Brain microvascular endothelial cell (primary cell): ENCODE measurements at places on chromosomes 3 and 15.

DNA sequence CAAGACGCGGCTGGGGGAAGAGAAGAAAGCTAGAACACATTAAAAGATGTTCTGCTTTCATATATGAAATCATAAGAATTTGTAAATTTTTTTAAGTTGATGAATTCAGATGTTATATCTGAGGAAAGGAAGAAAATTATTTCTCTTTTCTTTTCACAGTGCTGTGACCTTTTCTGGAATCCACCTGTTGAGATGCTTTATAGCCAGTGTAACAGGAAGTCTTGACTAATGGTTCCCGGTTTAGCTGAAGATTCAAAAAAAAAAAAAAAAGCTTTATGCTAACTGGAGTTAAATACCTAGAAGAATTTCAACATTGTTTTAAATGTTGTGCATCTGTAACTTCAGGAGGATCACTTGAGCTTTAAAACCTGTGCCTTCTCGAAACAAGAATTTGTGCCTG is 9.9 kb downstream of the GTPBP8 start:
- no peak for DNase-seq

GRCh38 chr3:148971401-148972163 is 19.8 kb upstream of the GYG1 start:
- DNase-seq: no peak

DNA sequence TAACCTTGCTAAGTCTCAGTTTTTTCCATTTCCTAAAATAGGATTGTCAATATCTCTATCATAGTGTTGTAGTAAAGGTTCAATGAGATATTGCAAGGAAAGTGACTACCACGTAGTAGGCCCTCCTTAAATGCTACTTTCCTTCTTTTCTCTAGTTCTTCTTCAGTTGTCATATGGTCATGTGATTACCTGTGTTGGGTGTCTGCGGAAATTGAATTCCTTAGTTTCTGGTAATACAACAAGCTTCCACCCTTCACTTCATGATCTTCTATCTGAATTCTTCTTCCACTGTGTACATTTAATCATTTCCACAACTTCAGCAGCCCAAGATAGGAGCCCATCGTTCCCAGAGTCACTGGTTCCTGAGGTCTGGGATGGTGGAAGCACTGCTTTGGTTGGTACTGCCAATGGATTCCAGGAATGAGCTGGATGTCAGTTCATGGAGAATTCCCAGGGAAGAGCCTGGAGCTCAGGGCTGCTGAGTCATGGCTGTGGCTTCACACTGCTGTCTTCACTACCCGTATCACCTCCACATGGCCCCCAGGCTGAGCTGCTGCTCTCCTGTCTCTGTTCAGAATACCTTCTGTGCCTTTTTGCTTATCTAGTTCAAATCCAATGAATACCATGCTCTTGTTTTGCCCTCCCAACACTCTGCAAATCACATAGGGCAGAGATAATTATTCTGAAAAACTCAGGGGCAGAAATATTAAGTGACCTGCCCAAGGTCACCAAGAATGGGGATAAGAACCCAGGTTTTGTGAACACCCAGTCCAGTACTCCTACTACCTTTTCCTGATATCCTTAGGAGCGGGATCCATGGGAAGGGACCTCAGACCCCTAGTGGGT is 98.6 kb downstream of the RPL39L start:
- peak; percentile 56 for DNase-seq

DNA sequence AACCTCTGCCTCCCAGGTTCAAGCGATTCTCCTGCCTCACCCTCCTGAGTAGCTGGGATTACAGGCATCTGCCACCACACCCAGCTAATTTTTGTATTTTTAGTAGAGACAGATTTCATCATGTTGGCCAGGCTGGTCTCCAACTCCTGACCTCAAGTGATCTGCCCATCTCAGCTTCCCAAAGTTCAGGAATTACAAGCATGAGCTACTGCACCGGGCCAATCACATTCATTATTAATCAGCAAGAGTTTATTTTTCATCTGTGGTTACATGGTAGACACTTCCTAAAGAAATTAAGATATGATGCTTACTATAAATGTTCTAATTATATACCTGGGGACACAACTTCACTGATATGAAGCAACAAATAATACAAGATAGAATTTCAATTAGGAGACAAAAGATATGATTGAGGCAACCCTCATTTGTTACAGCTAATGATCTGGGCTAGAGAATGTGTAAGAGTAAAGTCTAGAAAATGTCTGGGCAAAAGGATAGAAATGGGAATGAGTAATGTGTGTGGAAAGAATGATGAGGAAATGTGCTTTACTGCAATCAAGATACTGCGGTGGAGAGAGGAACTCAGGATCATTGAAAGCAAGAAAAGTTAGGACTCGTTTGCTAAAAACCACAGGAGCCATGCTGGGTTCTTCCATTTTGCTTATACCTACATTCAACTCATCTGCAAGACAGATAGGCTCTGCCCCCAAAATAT is 366.8 kb downstream of the ZIC1 start:
- DNase-seq: no peak

DNA sequence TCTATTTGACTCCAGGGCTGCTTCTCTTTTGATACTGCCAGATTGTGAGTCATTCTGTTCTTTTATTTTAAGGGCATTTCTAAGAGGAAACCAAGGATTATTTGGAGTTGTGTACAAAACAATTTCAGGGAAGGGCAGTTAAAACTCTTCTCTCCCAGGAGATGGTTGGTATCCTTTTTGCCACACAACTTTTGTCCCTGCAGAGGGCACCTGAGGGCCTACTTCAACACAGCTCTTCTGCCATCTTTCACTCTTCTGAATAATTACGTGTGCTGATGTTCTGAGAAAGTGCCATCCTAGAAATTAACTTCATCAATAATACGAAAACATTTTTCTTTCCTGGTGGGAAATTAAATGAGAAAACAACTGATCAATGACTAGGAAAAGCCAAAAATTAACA is 75.7 kb upstream of the GADL1 start:
- DNase-seq: no peak

GRCh38 chr3:5079761-5080160 is 42.3 kb upstream of the ARL8B start:
- no peak for DNase-seq

GRCh38 chr15:48096813-48097212 is 24.0 kb upstream of the SLC24A5 start:
- peak; percentile 92 for DNase-seq

- peak; percentile 93 for DNase-seq
These were observed at the start of gene TPM1 for GRCh38 chr15:63041974-63042876. Gene TPM1, plus strand, starts transcription at chr15:63042747. Its CDS starts 83 bp downstream, at chr15:63042830.

GRCh38 chr15:69389426-69389825 is 24.7 kb upstream of the KIF23 start:
- DNase-seq: no peak

DNA sequence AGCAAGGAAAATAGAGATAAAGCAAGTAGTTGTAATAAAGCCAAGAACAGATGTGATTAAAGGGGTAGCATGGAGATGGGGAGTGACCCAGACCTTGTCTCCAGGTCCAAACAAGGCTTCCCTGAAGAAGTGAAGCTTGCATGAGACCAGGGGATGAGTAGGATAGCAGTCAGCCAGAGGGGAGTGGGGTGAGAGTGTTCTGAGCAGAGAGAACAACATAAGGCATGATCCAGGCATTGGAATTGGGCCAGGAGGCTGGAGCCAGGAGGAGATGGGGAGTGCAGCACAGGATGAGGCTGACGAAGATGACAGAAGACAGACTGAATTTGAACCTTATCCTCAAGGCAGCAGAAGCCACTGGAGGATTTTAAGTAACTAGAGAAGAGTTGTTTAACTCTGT is 7.2 kb downstream of the TMOD2 start:
- DNase-seq: peak; percentile 65

- no peak for DNase-seq
These were observed 32.1 kb upstream of the PIAS1 start for GRCh38 chr15:68022061-68022460.

DNA sequence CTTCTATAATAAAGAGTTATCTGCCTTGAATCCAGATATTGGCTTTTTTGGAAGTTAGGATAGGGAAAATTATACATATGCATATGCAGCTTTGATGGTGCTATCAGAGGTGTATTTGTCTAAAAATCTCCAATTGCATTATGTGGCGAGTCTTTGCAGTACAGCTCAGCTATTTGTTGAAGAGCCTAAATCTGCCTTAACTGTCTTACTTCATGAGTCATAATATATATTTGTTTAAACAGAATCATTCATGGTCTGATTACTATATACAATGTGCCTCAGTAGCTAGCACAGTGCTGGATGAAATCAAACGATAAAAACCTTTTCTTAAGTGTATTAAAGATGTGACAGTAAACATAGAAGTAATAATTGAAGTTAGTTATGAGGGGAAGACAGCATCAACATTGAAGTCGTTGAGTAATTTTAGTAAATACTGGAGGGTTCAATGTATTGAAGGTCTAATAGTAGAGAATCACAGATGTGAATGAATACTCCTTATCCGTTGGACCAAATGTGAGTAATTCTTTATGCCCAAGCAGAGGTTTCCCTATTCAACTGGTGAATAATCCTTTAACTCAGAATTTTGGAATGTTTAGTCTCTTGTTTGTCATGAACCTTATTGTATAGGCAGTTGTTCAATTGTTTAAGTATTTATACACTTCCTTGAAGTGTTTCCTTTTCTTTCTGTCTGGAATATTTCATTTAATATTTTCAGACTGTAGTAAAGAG is 74.8 kb upstream of the NAALADL2 start:
- DNase-seq: no peak

DNA sequence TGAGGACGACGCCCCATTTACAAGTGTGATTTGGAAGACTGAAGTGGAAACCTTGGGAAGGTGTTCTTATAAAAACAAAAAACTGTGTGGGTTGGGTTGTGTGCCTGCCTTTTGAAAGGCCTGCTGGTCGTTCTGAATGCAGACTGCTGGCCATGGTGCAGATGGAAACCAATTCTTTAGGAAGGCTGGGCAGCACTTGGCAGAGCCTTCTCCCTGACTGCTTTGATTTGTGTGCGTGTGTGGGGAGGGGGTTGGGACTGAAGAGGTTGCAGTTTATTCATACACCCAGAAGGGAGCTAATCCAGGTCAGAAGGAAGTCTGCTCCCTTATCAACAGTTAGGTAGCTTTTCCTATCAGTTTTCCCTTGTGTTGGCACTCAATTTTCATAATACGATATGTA is 288.7 kb downstream of the SOX2 start:
- DNase-seq: no peak

- no peak for DNase-seq
These were observed 7.9 kb downstream of the RPL32 start for GRCh38 chr3:12833222-12834161.
